ENCODE measurements at places on chromosomes 7 and 10.

- peak; percentile 76 for DNase-seq
Observed at GRCh38 chr7:129829737-129830631, 122.8 kb downstream of the UBE2H start.

- DNase-seq, result no peak
Observed at GRCh38 chr7:122433765-122434164, 129.2 kb upstream of the FEZF1 start.

GRCh38 chr7:265192-265997 lies 24.6 kb upstream of the FOXL3 start:
- no peak for DNase-seq

- no peak for DNase-seq
Observed at GRCh38 chr10:24240041-24240751, 31.3 kb downstream of the KIAA1217 start.
